ENCODE measurements at places on chromosomes 4 and X. TPM values are rescaled to one million over a fixed set of nuclear protein-coding genes. Genes with fewer than 3 reads are reported as not detected.

The CT45A3 gene
- 0.22 TPM for polyA plus RNA-seq

The AVPR2 gene
- 1.4 TPM for polyA plus RNA-seq

The SRPX gene
- 54.1 TPM for polyA plus RNA-seq

The HSFX4 gene
- polyA plus RNA-seq: 0.36 TPM

The SPANXN3 gene
- polyA plus RNA-seq: not detected

The CSAG1 gene
- polyA plus RNA-seq: not detected

The CLCN3 gene
- 25.7 TPM for polyA plus RNA-seq

The PTCHD1 gene
- 0.32 TPM for polyA plus RNA-seq

The USP27X gene
- 2.5 TPM for polyA plus RNA-seq

The FAM53A gene
- 2.4 TPM for polyA plus RNA-seq

The ZNF330 gene
- 31.8 TPM for polyA plus RNA-seq

The GLRA3 gene
- polyA plus RNA-seq: not detected

The PLK4 gene
- 8.8 TPM for polyA plus RNA-seq

The LEF1 gene
- 5.5 TPM for polyA plus RNA-seq

The SLC38A5 gene
- polyA plus RNA-seq: 6.7 TPM

The RTL3 gene
- 0.99 TPM for polyA plus RNA-seq

The ARMCX4 gene
- 49.6 TPM for polyA plus RNA-seq

The MTMR8 gene
- polyA plus RNA-seq: 1.2 TPM

The EGFL6 gene
- polyA plus RNA-seq: 53.7 TPM

The TMEM271 gene
- not detected for polyA plus RNA-seq

The PNMA3 gene
- 1.2 TPM for polyA plus RNA-seq

The PORCN gene
- 3.1 TPM for polyA plus RNA-seq

The LRP2BP gene
- polyA plus RNA-seq: 4.7 TPM

The KLF8 gene
- 6.5 TPM for polyA plus RNA-seq

The NLGN4X gene
- polyA plus RNA-seq: 2.5 TPM

The STATH gene
- not detected for polyA plus RNA-seq

The KLHL4 gene
- 9.4 TPM for polyA plus RNA-seq

The GPR143 gene
- polyA plus RNA-seq: 0.48 TPM

The GPC3 gene
- polyA plus RNA-seq: 291 TPM

The TMEM255A gene
- 15.0 TPM for polyA plus RNA-seq

The ZNF157 gene
- 0.39 TPM for polyA plus RNA-seq

The DUSP21 gene
- polyA plus RNA-seq: not detected

The FAM241A gene
- 4.0 TPM for polyA plus RNA-seq

The DCAF4L1 gene
- polyA plus RNA-seq: 0.34 TPM

Measured in hindlimb muscle (tissue), 1 donor.